Endothelial cell (in vitro differentiated cells): ENCODE measurements at places on chromosomes 5 and 9.

DNA sequence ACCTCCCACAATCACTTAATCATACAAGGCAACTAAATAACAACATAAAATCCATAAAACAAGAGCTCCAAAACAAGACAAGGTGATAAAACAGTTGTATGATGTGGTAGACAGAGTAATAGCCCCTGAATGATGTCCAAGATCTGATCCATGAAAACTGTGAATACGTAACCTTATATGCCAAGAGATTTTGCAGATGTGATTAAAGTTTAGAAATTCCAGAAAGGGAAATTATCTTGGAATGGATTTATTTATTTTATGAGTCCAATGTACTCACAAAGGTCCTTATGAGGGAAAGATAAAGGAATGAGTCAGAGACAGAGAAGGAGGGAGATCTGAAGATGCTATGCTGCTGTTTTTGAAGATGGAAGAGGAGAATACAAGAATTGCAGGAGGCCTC lies 1775.7 kb upstream of the C9orf72 start:
- H3K27ac ChIP-seq = no peak overlapping the region
- no peak for DNase-seq
- H3K4me3 ChIP-seq = no peak overlapping the region

- no peak overlapping the region for H3K27ac ChIP-seq
- H3K36me3 ChIP-seq = no peaks in the 10 kb centered on the region
- no peaks in the 10 kb centered on the region for H3K27me3 ChIP-seq
- no peak overlapping the region for H3K4me3 ChIP-seq
- H3K4me1 ChIP-seq = no peaks in the 10 kb centered on the region
- no peak for DNase-seq
Measured at GRCh38 chr9:127307802-127308201, 43.2 kb downstream of the GARNL3 start.

GRCh38 chr5:138467711-138468132 lies 2.4 kb downstream of the EGR1 start:
- peaks cover 6% of the 10 kb centered on the region for H3K36me3 ChIP-seq
- peaks cover 2% of the 10 kb centered on the region for H3K4me1 ChIP-seq
- H3K27me3 ChIP-seq = peaks cover 29% of the 10 kb centered on the region
- peak overlapping the region; percentile 39 for H3K27ac ChIP-seq
- DNase-seq = no peak

GRCh38 chr9:108077556-108077955 lies 588.0 kb upstream of the KLF4 start:
- no peaks in the 10 kb centered on the region for H3K36me3 ChIP-seq
- H3K27me3 ChIP-seq = no peaks in the 10 kb centered on the region
- H3K4me1 ChIP-seq = peaks cover 4% of the 10 kb centered on the region
- no peak overlapping the region for H3K4me3 ChIP-seq
- DNase-seq = no peak
- no peak overlapping the region for H3K27ac ChIP-seq

DNA sequence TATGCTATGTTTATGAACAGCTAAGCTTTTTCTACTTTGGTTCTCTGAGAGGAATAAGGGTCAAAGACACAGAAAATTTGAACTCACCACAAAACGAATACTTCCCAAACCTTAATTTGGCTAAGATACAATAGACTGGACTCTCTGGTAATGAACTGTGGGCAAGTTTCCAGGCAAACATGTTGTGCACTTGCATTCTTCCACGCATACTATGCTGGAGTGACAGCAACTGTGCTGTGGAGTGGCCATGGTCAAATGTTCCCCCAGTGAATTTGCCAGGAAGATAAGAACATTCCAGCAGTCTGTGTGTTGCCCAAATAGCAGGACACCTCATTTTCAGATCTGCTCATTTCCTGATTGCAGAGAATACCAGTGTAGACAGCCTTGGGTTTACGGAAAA lies 275.3 kb upstream of the IL12B start:
- DNase-seq = no peak
- H3K4me3 ChIP-seq = no peak overlapping the region
- no peaks in the 10 kb centered on the region for H3K27me3 ChIP-seq
- H3K4me1 ChIP-seq = no peaks in the 10 kb centered on the region

DNA sequence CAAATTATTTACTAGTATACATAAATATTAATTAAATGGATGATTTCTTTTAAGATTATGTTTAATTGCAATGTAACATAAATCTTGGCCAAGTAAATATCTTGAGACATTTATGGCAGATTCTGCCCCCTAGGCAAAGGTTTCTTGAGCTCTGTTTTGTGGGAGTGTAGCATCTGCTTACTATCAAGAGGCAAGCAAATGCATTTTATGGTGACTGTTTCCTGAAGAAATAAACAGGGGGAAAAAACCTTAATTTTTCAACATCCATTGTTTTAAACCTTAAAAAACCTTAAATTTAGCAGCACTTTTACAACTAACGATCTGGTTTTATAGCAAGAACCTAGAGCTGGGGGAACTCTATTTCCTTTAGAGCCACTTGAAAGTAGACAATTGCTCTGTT lies 25.7 kb upstream of the FREM1 start:
- H3K4me1 ChIP-seq = no peaks in the 10 kb centered on the region
- no peaks in the 10 kb centered on the region for H3K36me3 ChIP-seq
- H3K27ac ChIP-seq = no peak overlapping the region
- H3K27me3 ChIP-seq = no peaks in the 10 kb centered on the region
- no peak overlapping the region for H3K4me3 ChIP-seq

GRCh38 chr9:114033397-114034103 lies 44.5 kb downstream of the AMBP start:
- peaks cover 12% of the 10 kb centered on the region for H3K27me3 ChIP-seq
- DNase-seq = peak; percentile 61
- H3K27ac ChIP-seq = peak overlapping the region; percentile 61
- H3K4me1 ChIP-seq = peaks cover 14% of the 10 kb centered on the region

- DNase-seq = no peak
- no peaks in the 10 kb centered on the region for H3K4me1 ChIP-seq
- no peaks in the 10 kb centered on the region for H3K27me3 ChIP-seq
- H3K36me3 ChIP-seq = no peaks in the 10 kb centered on the region
- no peak overlapping the region for H3K4me3 ChIP-seq
- H3K27ac ChIP-seq = no peak overlapping the region
Measured at GRCh38 chr5:111892949-111893348, 136.0 kb upstream of the NREP start.

GRCh38 chr9:4583001-4583400 lies 79.1 kb upstream of the PLPP6 start:
- no peak for DNase-seq
- H3K27ac ChIP-seq = no peak overlapping the region
- H3K4me3 ChIP-seq = no peak overlapping the region
- no peaks in the 10 kb centered on the region for H3K36me3 ChIP-seq

DNA sequence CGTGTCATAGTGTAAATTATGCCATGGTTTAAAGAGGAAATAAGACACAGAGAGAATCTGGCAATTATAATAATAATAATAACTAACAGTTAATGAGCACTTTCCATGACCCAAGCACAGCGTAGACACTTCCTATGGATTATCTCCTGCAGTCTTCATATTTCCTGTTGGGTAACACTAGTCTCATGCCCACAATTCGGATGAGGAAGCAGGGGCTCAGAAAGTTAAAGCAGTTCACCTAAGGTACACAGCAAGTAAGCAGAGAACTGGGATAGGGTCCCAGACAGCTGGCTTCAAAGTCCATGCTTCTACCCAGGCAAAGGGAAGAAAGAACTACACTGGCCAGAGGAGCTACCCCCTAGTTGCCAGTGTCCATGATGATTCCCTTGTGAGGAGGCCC lies 27.9 kb upstream of the TGFBI start:
- H3K4me1 ChIP-seq = peaks cover 24% of the 10 kb centered on the region
- no peaks in the 10 kb centered on the region for H3K36me3 ChIP-seq
- no peak for DNase-seq
- no peak overlapping the region for H3K27ac ChIP-seq

DNA sequence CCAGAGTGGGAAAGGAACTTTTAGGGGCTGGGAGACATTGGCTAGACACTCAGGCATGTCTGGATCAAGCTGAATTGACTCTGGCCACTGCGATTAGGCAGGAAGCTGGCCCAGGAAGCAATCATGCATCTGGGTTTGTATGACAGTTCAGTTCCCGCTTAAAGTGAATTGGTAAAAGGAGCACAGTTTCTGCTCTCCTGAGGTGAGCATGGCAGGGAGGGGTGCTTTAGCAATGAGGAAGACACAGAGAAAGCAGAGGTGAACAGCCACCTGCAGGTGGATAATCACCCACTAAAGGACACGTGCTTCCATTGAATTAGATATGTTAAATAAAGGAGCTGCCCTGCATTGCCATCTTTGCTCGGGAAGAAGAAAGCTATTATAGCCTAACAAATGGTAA lies 248.1 kb upstream of the MAP3K1 start:
- no peak overlapping the region for H3K27ac ChIP-seq
- no peaks in the 10 kb centered on the region for H3K36me3 ChIP-seq
- DNase-seq = no peak
- no peak overlapping the region for H3K4me3 ChIP-seq
- H3K27me3 ChIP-seq = peaks cover 6% of the 10 kb centered on the region

DNA sequence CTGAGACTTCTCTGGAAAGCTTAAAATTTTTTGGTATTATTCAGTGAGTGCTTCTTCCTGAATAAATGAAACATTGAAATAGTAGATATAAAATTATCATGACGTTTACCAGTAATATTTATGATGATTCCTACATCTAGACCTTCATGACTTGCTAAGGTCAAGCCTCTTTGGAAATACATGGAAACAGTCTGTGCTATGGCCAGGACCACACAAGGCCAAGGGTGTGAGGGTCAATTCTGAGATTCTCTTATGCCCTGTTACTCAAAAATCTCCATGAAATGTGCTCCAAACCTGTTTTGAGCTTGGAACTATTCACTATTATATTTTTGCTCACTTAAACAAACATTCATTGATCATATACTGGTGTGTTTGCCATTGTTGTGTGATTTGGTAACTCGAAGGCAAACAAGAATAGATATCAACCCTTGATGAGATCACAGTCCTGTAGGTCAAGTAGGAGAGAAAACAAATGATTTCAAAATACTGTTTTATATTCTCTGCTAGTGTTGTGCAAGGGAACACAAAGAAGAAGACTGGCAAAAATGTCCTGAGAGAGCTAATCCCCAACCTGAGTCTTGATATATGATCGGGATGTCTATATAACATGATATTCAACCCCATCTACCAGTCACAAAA lies 1254.9 kb upstream of the DMAC1 start:
- H3K36me3 ChIP-seq = no peaks in the 10 kb centered on the region
- no peak overlapping the region for H3K27ac ChIP-seq
- H3K4me3 ChIP-seq = no peak overlapping the region
- no peaks in the 10 kb centered on the region for H3K4me1 ChIP-seq
- no peak for DNase-seq

GRCh38 chr9:137445275-137445807 lies 4.2 kb upstream of the ENTPD8 start:
- H3K36me3 ChIP-seq = peaks cover 3% of the 10 kb centered on the region
- H3K4me3 ChIP-seq = no peak overlapping the region
- peak; percentile 84 for DNase-seq

DNA sequence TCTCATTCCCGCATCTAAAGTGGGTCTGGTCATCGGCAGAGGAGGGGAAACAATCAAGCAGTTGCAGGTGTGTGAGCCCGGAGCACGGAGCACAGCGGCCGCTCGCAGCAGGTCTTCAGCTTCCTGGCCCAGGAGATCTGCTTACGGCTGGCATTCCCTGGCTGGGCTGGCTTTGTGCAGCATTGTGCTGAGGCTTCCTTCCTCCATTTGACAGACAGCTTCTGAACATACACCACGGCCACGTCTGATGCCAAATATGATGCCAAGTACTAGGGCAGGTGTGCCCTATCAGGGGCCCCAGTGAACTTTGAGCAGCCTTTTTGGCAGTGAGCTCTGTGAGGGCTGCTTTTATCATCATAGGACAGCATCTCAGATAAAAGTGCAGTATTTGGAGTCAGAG lies 37.1 kb downstream of the FUBP3 start:
- H3K27me3 ChIP-seq = peaks cover 5% of the 10 kb centered on the region
- H3K27ac ChIP-seq = peak overlapping the region; percentile 65
- DNase-seq = peak; percentile 38
- peak overlapping the region; percentile 2 for H3K4me3 ChIP-seq

DNA sequence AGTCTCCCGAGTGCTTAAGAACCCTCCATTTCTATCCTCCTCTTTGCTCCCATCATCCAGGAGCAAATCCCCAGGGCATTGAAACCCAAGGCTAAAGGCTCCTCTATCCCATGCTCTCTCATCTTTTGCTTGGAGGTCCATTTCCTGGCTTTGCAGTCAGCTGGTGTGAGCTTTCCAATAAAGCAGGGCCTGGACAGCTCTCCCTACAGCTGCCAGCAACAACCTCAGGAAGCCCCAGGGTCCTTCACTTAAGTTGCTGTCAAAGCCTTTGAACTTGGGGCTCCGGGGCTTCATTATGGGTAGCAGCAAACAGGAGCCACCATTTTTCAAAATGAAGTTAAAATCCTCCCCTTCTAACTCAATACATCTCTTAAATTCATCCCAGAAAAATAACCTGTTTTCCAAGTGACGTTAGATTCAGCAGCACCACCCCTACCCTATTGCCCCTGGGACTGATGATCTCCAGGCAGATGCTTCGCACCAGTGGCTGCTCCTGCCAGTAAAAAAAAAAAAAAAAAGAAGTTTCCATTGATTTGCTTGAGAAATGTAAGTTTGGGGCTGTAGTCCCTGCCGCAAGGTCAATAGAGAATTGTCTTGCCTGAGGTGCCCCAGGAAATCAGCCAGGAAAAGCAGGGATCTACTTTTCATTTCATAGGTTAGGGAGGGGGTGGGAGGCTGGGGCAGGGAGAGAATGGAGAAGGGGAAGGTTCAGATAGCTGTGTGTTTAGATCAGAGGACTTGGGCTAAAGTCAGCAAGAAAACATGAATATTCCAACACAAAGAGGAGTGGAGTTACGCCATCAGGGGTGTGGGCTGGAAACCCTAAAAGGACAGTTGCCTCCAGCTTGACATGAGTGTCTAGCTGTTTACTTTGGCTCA lies 83.8 kb upstream of the IL6ST start:
- peaks cover 3% of the 10 kb centered on the region for H3K4me1 ChIP-seq
- H3K27ac ChIP-seq = no peak overlapping the region
- H3K27me3 ChIP-seq = peaks cover 4% of the 10 kb centered on the region

DNA sequence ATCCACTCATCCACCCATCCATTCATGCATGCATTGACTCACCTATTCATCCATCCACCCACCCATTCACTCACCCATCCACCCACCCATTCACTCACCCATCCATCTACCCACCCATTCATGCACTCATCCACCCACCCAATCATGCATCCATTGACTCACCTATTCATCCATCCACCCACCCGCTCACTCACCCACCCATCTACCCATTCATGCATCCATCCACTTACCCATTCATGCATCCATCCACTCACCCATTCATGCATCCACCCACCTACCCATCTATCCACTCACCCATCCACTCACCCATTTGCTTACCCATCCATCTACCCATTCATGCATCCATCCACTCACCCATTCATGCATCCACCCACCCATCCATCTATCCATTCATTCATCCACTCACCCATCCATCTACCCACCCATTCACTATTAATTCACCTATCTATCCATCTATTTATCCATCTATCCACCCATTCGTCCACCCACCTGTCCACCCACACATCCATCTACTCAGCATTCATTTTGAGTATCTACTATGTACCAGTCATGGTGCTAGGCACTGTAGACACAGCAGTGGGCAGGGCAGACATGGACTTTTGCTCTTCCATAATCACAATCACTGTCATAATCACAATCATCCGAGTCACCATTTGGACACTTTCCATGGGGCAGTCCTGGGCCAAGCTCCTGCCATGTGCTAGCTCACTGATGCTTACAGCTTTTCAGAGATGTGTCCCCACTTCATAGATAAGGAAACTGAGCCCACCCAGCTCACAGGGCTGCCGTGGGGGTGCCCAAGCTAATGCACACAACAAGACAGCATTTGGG lies 34.4 kb downstream of the HMCN2 start:
- peaks cover 3% of the 10 kb centered on the region for H3K27me3 ChIP-seq
- no peak overlapping the region for H3K27ac ChIP-seq
- no peak for DNase-seq
- peaks cover 2% of the 10 kb centered on the region for H3K4me1 ChIP-seq
- H3K4me3 ChIP-seq = no peak overlapping the region

GRCh38 chr9:114034661-114035062 lies 43.4 kb downstream of the AMBP start:
- no peak overlapping the region for H3K27ac ChIP-seq
- H3K36me3 ChIP-seq = peaks cover 42% of the 10 kb centered on the region
- H3K27me3 ChIP-seq = peaks cover 12% of the 10 kb centered on the region
